ENCODE measurements at places on chromosomes 6 and 20.
A peak's percentile ranks its signal among the peaks of the same experiment; 100 is the strongest.

- no peak for DNase-seq
These were observed 51.8 kb upstream of the SLCO4A1 start for GRCh38 chr20:62590309-62591121.

DNA sequence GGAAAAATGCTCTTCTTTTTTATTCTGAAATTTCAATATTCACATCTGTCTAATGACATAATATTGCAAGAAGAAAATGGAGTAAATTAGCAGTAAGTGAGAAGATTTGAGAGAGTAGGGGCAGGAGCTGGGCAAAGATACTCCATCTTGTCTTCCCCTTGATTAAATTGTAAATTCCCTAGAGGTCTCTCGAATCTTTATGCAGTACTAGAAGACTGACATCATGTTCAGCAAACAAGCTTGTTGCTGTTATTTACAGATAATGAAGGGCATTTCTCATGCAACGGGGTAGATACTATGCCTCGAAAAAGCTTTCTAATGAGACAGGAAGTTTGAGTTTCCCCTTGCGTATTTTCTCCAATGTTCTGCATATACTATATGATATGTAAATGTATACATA lies 306.9 kb upstream of the PTCHD4 start:
- no peak for DNase-seq

- DNase-seq: no peak
These were observed 30.2 kb upstream of the FOXP4 start for GRCh38 chr6:41515995-41516394.

- DNase-seq: no peak
These were observed 279.5 kb upstream of the RNF217 start for GRCh38 chr6:124682751-124683150.

GRCh38 chr6:148934961-148935360 lies 188.1 kb downstream of the UST start:
- DNase-seq: no peak

- DNase-seq: no peak
These were observed 286.6 kb downstream of the UBE3D start for GRCh38 chr6:82779041-82779440.

DNA sequence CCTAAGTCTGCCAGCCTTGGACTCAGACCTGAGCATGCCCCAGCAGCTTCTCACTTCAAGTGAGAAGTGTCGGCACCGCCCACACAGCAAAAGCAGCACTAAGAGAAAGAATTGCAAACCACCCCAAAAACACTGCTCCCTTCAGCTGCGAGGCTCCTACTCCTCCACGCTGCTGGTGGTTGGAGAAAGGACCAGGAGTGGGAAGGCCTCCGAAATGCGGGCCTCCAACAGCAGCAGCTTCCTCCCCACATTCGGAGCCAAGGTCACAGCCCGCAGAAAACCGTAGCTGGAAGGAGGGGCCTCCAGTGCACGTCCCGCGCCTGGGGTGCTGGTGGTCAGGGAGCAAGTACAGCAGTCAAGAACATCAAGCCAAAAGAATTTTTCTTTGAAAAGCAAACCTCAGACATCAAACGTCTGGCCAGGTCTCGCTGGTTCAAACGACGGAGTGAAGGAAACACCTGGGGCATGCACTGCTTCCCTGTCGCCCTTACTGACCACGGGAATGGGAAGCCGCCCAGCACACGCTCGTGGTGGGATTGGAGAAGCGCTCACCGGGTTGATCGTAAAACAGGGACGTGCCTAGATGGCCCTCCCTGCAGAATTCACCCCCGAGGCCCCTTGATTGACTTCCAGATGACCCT lies 185.6 kb upstream of the CST7 start:
- peak; percentile 81 for DNase-seq

DNA sequence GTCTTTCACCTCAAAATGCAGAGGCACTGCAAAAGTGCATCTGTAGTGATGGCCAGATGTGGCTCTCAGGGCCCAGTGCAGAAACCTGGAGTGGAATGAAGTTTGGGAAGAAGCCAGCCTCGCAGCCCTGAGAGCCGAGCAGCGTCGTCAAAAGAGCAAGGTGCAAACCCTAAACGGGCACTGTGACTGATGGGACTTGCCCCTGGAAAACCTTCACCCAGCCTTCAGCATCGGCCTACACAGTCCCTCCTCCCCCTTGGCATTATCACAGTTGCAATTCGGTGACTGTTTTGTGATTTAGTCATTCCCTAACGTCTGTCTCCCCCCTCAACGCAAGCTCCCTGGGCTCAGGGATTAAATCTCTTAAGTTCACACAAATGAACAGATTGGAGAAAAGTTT lies 38.6 kb downstream of the TAF4 start:
- DNase-seq: no peak

- DNase-seq: no peak
These were observed at the start of gene HIVEP2 for GRCh38 chr6:142945049-142945445. TSS of gene HIVEP2 (minus strand) at chr6:142945176. CDS start at chr6:142774738, 170,438 bp downstream.

- no peak for DNase-seq
These were observed 47.4 kb upstream of the FOXC1 start for GRCh38 chr6:1562171-1562955.

- DNase-seq: no peak
These were observed 1.7 kb downstream of the JAG1 start for GRCh38 chr20:10671919-10672623.

DNA sequence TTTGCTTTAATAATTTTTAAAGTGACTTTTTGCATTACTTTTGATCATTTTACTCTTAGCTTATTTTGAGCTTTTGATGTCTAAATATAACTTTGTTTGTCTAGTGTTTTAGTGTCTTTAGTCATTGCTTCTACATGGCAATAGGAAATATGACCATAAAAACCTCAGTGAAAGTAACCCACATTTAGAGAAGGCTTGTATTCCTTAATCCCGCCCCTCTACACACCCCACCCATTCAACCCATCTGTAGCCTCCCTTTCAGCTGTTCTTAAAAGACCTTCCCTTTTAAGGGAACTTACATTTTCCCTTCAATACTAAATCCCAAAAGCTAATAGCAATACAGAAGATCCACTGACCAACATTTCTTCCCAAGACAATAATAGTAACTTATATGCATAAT lies 225.4 kb downstream of the LAMA2 start:
- DNase-seq: no peak

- no peak for DNase-seq
These were observed 60.0 kb upstream of the PIM1 start for GRCh38 chr6:37109714-37110499.

GRCh38 chr20:36527331-36528125 lies 13.8 kb upstream of the MYL9 start:
- no peak for DNase-seq

GRCh38 chr6:113921299-113921904 lies 49.5 kb downstream of the HDAC2 start:
- no peak for DNase-seq

DNA sequence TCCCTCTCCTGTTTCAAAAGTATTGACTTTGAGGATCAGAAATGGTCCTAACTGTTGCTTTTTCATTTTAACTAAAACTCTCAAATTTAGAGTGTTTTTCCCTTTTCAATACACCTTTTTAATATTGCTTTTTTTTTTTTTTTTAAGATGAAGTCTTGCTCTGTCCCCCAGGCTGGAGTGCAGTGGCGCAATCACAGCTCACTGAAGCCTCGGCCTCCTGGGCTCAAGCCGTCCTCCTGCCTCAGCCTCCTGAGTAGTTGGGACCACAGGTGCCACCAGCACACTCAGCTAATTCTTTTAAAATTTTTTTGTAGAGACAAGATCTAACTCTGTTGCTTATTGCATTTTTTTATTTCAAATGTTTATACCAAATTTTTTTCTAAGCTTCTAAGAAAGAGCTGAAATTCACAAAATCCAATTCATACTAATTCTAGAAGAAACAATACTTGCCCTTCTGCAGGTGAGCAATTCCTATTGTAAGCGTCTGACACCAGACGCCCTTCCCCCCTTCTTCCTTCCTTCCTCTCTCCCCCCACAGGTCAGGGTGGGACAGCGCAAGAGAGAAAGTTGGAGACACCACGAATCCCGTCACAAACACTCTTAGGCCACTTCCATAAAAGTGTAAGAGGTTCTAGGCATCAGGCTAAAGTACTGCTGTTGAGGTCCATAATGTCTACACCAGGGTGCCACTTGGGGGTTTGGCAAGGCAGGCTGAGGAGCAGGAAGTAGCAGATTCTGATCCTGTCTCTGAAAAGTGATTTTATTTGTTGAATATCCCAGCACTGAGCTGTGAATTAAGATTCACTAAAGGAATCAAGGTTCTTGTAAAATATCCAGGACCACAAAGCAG lies 12.8 kb downstream of the DLL1 start:
- no peak for DNase-seq

DNA sequence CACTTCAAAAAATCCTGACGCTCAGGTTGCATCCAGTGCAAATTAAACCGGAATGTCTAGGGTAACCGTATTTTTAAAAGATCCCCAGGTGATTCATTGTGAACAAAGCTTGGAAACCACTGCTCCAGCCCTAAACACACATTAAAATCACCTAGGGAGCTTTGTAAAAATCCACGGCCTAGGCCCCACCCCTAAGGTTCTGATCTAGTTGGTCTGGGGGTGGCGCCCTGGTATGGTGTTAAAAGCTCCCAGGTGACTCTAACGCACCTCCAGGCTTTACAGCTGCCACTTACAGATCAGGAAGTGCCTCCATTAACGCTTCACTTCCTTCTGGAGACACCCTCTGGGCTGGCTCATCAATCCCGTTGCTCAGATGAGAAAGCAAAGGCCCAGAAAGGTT lies 92.2 kb downstream of the GRM4 start:
- no peak for DNase-seq

- DNase-seq: no peak
These were observed 816.4 kb downstream of the EYS start for GRCh38 chr6:64890609-64891008.

GRCh38 chr6:154783229-154783628 lies 50.0 kb downstream of the SCAF8 start:
- DNase-seq: no peak

DNA sequence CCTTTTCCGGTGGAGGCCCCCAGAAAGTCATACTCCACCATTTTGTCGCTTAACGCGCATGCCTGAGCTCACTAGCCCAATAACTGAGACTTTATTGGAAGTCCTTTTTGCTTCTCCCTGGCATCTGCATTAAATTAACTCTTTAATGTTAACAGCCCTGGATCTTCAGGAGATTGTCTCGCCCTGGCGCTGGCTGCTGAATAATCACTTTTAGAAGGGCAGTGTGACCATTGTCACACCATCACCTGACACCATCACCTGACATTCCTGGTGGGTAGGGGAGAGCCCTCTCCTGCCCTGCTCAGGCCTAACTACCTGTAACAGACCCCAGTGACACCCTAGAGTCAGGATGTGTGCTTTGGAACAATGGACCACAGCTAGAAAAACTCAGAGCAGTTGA lies 115.5 kb upstream of the SNX9 start:
- no peak for DNase-seq

GRCh38 chr6:134447423-134447822 lies 129.5 kb upstream of the SGK1 start:
- no peak for DNase-seq

DNA sequence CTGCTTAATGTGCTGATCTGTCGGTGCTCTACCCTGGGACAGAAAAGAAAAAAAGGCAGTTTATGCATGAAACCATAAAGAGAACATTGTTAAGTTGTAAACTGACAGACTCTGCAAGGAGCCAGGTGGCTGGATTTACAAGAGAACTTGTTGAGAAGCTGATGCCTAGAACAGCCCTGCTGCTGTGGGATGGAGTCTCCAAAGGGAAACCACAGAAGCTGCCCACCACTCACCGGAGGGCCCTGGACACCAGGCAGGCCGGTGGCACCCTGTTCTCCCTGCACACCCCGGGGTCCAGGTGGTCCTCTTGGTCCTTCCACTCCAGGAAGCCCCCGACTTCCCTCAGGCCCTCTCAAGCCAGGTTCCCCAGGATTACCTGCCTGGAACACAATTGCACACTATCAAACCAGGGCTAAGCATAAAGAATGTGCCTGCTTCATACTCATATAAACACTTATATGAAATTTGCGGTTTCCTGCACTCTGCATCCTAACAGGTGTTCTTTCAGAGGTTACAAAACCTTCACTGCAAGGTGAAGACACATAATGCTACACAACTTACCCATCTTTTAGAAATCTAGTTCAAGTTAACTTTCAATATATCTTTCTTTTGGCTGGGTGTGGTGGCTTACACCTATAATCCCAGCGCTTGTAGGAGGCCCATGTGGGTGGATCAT lies 68.2 kb downstream of the COL9A1 start:
- DNase-seq: no peak

- no peak for DNase-seq
These were observed 626.3 kb downstream of the TENT5A start for GRCh38 chr6:81126150-81126549.

GRCh38 chr6:105875974-105876640 lies 210.0 kb upstream of the PRDM1 start:
- DNase-seq: no peak

GRCh38 chr20:50376179-50376887 lies 133.8 kb upstream of the PTPN1 start:
- DNase-seq: no peak

DNA sequence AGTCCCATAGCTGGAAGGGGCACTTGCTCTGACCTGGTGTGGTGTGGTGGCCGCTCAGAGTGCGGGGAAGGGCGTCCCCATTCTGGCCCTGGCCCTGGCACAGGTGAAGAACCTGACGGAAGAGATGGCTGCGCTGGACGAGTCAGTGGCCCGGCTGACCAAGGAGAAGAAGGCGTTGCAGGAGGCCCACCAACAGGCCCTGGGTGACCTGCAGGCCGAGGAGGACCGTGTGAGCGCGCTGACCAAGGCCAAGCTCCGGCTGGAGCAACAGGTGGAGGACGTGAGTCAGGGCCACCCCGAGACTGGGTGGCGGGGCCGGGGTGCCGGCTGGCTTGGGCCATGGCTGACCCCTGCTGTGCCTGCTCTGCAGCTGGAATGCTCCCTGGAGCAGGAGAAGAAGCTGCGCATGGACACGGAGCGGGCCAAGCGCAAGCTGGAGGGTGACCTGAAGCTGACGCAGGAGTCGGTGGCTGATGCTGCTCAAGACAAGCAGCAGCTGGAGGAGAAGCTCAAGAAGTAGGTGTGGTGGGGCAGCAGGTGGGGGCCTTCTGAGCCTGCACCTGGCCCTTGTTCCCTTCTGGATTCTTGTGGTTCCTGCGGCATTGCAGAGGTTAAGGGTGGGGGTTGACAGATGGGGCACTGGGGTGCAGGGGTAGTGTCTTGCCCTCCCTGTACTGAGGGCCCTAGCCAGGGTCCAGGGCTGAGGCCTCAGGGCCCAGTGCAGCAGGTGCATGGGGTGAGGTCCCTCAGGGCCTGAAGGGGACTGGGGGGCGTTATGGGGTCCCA lies 40.8 kb downstream of the MYH7B start:
- no peak for DNase-seq

- DNase-seq: no peak
These were observed 191.1 kb downstream of the SAMD5 start for GRCh38 chr6:147699637-147700036.

- DNase-seq: no peak
These were observed 302.7 kb downstream of the RFPL4B start for GRCh38 chr6:112649853-112650252.
